Stimulated activated CD4-positive, alpha-beta T cell treated with anti-CD3 and anti-CD28 coated beads, Interleukin-15, amount 100 ng/mL, for 1 hour (primary cell): ENCODE measurements at places on chromosomes 11 and 22.

- DNase-seq: no peak
Measured at GRCh38 chr11:62195945-62196344, 5.9 kb downstream of the SCGB1D1 start.

- no peak for DNase-seq
Measured at GRCh38 chr11:101582989-101583250, 887 bp downstream of the TRPC6 start.

GRCh38 chr11:12377106-12377823 is at the start of gene PARVA:
Gene PARVA, plus strand, starts transcription at chr11:12377571. Its CDS starts 77 bp downstream, at chr11:12377648.
- no peak for DNase-seq

DNA sequence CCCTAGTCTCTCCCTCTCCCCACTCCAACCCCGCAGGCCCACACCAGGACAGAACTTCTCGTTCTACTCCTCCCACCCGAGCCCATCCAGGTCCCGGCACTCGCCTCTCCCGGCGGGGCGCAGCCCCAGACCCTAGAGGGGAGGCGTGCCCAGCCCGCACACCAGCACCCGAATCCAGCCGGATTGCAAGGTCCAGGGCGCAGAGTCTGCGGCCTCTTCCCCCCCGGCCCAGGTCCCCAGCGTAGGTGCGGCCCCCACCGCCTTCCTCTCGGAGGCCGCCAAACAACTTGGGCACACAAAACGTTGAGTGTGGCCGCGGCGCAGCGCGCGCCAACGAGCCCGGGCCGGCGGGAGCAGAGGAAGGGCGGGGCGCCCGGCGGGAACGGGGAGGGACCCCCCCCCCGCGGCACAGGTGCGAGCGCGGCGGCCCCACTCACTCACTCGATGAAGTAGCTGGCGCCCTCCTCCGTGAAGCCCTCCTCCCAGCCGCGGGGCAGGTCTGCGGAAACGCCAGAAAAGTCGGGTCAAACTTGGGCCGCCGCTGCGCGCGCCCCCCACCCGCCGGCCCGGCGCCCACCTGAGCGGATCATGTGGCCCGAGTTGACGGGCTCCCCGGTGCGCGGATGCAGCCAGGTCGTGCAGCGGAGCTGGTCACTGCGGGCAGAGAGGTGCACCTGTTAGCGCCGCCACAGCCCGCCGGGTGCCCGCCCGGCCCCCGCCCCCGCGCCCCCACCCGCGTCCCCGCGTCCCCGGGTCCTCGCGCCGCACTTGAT is 480 bp downstream of the PLEKHA7 start:
- DNase-seq: peak; percentile 14

GRCh38 chr11:27777033-27777432 is 76.8 kb upstream of the BDNF start:
- DNase-seq: no peak

DNA sequence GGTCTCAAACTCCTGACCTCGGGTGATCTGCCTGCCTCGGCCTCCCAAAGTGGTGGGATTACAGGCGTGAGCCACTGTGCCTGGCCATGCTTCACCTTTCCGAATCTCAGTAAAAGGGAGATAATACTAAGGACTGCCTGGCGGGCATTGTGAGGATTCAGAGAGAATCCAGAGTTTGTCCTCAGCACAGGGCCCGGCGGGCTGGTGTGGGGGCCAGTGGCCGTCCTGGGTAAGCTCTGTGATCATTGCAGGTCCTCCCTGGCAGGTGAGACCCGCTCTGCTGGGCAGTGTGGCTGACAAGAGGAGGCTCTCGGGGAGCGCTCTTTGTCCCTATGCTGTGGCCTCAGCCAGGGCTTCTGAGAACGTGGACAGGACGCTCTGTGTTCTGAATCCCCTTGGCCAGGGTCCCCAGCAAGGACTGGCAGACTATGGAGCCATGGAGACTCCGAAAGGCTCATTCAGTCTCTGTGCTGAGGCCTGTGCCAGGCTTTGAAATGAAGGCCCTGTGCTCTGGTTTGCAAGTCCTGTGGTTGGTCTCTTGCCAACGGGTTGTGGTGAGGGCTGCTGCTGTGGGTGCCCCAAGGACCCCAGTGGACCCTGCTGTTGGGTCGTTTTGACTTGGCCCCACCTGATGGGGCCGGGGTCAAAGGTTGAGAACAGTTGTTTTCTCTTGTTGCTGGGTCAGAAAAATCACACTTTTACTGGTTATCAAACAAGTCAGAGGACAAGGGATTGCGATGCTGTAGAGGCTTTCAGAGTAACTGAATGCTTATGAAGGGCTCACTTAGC is 2.1 kb downstream of the TPCN2 start:
- no peak for DNase-seq

DNA sequence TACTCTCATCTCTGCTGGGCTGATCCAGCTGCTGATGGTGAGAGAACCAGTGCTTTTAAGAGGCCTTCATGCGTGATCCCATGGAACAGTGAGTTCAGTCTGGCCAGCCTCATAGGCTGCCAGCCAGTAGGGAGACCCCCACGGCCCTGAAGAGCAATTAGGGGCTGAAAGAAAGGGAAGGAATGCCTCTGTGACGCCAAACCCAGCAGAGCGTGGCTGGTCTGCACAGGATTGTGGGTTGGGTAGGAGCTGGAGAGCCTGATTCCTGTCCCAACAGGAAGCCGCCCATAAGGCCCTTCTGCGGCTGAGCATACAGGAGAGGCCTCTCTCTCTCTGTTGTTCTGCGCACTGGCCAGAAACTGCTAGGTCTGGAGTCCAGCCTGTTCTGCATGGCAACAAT is 181.5 kb upstream of the E2F8 start:
- DNase-seq: no peak

- DNase-seq: no peak
Measured at GRCh38 chr11:122721964-122722266, 66.4 kb downstream of the UBASH3B start.

GRCh38 chr11:85682330-85683305 is 3.4 kb downstream of the CCDC89 start:
- DNase-seq: peak; percentile 16

DNA sequence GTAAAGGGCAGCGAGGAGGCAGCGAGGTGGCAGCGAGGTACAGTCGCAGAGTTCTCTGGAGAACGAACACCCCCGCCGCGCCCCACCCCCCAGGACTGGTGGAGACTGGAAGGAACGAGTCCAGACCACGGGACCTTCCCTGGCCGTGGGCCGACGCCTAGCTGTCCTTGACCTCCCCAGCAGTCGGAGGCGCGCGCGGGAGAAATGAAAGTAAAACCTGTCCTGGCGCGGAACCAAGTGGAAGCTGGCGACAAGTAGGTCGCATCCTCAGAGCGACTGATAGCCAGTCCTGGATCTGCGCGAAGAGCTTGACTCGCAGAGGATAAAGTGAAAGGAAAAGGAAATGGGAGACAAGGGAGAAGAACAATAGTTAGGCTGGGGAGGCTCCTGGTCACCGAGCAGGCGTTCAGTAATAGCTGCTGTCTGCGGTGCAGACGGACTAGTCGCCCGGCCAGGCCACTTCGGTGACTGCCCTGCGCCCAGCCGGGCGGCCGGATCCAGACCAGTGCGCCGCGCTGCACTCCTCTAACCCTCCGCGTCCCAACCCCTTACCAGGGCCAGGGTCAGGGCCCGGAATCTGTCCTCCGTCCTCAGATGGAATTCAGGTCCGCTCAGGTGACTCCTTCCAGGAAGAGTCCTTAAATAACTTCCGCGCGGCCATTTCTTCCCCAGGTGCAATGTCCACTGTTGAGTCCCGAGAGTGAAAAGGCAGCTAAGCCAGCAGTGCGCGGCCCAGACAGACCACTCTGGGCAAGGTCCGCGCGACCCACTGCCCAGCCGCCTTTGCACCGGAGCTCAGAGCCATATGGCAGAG is 1.9 kb upstream of the ADM start:
- DNase-seq: peak; percentile 46

- no peak for DNase-seq
Measured at GRCh38 chr11:69053546-69054396, 5.0 kb downstream of the TPCN2 start.

DNA sequence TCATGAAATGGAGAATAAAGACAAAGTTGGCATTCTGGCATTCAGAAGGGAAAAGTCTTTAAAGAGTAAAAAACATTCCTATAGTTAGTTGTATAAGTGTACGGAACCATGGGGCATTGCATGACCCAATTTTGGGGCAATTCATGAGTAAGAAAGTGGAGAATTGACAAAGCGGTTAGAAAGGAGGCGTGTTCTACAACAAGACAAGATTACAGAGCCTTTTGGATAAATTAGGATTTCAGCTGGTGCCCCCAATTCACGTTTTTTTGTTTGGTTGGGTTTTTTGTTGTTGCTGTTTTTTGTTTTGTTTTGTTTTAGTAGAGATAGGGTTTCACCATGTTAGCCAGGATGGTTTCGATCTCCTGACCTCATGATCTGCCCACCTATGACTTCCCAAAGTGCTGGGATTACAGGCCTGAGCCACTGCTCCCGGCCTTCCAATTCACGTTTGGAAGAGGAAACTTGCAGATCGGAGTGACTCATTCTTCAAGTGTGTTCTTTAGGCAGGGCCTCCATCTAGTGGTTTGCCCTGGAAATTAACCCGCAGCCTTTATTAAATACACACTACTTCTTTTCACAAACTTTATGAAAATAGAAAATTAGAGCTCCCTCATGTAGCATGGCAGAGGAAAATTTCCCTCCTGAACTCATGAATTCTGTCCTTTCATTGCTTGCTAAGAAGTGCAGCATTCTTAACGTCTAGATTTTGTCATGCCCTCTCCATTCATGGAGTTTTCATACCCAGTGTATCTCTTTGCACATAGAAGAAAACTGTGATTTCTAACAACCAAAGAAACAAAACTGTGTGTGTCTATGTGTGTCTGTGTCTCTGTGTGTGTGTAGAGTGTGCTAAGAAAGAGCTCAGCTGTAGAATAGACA is 118.1 kb downstream of the BBOX1 start:
- no peak for DNase-seq

DNA sequence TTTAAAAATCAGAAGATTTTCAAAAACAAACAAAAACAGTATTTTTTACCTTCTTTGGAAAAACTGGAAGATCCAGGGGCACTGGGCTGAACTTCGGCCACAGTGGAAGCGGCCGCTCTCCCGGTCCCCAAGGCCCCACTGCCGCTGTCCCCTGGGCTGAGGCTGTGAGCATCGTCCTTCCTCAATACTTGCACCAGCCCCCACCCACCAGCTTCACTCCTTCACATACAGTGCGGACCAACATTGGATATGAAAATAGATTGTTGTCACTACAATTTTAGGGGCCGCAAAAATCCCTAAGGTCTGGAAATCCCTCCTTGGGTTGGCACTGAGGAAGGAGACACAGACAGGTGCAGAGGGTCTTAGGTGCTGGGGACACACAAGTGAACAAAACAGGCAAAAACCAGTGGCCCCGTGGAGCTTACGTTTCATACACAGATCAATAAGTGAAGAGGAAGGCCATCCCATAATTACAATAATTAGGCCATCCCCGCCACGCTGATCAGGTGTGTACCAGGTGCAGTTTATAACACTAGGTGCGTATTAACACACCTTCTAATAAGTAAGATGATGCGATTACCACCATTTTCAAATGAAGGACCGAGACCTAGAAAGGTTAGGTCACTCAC is 28.2 kb upstream of the SLC22A12 start:
- DNase-seq: no peak

- no peak for DNase-seq
Measured at GRCh38 chr11:11451501-11452005, 98.5 kb upstream of the CSNK2A3 start.

GRCh38 chr22:46422896-46423295 is 87.4 kb downstream of the TRMU start:
- DNase-seq: no peak

DNA sequence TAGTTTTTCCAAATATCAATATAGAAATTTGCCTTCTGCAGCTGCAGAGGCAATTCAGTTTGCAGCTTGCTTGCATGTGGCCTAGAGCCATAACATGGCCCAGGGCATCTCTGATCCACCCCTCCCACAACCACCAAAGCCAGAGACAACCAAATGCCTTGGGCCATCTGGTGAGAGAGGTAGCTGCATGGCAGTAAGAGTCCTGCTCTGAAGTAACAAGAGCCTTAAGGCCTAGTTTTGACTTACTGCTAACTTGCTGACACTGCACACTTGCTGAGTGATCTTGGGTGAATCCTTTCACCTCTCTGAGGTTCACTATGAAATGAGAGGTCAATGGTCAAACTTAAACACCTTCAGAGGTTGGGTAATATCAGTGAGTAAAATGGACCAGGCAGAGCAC is 4.9 kb upstream of the SPECC1L start:
- DNase-seq: no peak

GRCh38 chr22:27603800-27604144 is 197.8 kb downstream of the MN1 start:
- DNase-seq: no peak
